ENCODE measurements at places on chromosomes 12 and 14.

GRCh38 chr12:112482733-112483132, 64.0 kb downstream of the PTPN11 start:
- DNase-seq, result no peak

DNA sequence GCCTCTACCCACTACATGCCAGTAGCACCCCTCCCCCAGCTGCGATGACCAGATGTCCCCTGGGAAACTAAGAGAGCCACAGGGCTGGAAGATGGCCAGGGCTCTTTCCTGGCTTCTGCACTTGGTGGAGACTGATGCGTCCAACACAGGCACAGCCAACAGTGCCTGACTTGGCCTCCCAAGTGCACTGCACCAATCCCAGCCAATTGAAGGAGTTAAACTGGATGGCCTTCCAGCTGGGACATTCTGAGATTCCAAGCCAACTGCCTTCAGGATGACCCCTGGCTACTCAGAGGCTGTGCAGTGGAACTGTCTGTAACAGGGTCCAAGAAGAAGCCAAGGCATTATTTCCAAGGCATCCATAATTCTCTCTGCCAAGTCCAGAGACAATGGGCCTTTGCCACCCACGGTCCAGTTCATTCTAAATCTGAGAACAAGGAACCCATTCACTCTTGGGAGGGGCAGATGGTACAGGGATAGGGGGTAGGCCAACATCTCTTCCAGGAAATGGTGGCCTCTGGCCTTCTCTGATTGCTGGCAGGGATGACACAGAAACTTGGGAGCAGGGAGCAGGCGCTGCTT, 35.2 kb downstream of the PRIMA1 start:
- DNase-seq, result no peak

GRCh38 chr12:29164477-29165393, 15.7 kb downstream of the FAR2 start:
- DNase-seq, result no peak

DNA sequence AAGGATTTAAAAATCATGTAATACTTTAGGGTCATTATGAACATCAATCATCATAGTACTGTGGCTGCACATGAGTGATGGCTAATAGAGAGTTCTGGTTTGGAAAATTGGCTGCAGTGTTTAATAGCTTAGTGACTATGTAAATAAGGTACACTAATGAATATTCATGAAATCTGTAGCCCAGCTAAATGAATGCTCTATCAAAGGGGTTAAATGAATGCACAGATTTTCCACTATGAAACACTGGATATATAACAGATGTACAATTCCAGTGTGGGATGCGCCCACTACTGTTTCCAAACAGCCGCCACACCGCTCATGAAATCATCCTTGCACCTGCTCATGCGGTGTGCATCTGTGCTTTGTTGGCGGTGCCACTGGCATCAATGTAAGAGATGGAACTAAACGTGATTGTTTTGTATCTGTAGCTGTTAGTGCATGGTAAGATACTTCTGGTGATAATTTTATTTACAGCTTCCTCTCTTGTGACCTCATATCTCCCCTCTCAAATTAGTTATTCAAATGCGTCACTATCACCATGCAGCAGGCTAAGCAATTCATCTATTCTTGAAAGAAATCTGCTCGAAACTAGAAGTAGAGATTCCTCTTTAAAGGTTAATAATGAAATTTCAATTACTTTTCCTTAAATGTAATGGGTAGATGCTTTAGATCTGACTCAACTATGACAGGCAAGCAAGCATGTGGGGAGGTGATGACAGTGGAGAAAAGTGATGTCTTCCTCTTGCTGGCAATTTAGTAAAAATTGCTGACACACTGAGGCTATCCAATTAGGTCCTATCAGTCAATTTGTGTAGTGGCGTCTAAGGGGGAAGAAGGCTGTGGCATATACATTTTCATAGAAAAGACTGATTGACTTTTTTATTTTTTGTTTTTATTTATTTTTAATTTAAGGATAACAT, 433.6 kb downstream of the AEBP2 start:
- no peak for DNase-seq

All from central memory CD4-positive, alpha-beta T cell (primary cell).